ENCODE measurements at places on chromosomes 2 and 18.

DNA sequence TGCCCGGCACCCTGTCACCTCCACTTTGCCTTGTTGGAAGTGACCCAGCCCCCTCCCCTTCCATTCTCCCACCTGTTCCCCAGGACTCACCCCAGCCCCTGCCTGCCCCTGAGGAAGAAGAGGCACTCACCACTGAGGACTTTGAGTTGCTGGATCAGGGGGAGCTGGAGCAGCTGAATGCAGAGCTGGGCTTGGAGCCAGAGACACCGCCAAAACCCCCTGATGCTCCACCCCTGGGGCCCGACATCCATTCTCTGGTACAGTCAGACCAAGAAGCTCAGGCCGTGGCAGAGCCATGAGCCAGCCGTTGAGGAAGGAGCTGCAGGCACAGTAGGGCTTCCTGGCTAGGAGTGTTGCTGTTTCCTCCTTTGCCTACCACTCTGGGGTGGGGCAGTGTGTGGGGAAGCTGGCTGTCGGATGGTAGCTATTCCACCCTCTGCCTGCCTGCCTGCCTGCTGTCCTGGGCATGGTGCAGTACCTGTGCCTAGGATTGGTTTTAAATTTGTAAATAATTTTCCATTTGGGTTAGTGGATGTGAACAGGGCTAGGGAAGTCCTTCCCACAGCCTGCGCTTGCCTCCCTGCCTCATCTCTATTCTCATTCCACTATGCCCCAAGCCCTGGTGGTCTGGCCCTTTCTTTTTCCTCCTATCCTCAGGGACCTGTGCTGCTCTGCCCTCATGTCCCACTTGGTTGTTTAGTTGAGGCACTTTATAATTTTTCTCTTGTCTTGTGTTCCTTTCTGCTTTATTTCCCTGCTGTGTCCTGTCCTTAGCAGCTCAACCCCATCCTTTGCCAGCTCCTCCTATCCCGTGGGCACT, 4.5 kb downstream of the RETREG2 start:
- DNase-seq: no peak

GRCh38 chr2:26852405-26853306, 4.7 kb downstream of the DPYSL5 start:
- DNase-seq: no peak

DNA sequence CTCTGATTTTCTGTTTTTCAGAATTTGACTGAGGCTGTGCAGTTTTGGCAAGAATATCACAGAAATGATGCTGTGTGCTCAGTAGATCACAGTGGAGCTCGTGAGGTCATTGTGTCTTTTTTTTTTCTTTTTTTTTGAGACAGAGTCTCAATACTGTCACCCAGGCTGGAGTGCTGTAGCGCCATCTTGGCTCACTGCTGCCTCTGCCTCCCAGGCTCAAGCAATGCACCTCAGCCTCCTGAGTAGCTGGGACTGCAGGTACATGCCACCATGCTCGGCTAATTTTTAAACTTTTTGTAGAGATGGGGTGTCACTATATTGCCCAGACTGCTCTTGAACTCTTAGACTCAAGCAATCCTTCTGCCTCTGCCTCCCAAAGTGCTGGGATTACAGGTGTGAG, 203.6 kb downstream of the NCKAP5 start:
- DNase-seq: no peak

DNA sequence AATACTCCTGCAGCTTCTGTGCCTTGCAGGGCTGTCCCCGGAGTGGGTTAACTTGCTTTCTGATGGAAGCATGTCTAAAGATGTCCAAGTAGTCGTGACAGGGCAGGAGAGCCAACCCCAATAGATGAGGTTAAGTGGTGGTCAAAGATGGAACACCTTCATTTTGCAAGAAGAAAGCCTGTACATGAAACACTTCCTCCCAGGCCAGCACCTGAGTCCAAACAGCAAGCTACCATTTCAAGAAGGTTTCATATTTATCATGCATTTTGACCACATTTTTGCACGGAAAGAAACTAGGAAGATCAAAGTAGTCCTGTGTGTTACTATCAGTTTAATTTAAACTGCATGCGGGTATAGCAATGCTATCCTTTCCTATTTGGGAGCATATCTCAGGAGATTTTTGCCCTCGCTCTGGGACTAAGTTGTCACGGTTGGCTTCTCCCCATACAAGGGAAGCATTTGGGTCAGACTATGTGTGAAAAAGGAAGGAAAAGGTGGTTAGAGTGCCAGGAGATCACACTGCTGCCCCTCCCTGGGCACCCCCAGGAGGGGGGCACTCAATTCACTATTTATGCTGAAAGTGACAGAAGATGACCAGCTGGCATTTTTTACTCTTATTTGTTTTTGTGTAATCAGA, 187.6 kb downstream of the ZNF521 start:
- no peak for DNase-seq

DNA sequence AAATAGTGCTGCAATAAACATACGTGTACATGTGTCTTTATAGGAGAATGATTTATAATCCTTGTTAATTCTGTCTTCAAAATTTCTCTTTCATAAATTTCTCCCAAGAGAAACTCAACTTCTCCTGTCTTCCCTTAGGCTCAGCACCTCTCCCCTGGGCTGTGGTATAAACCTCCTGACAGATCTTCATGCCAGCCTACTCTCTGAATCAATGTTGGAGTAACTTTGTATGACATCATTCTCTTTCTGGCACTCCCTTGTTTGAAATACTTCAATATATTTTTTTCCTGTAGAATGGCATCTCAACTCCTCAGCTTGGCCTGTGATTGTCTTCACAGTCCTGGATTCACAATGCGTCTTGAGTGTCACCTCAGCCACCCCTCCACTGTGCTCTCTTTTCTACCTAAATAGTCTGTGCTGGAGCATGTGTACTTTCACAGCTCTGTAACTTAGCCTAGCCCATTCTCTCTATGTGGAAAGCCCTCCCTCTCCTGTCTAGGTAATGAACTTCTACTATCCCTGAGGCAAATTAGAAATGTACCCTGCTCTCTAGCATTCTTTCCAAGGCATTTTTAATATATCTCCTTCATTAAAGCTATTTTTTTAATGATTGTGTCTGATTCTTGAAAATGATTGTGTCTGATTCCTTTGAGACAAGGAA, 649.9 kb upstream of the FANCL start:
- DNase-seq: no peak

DNA sequence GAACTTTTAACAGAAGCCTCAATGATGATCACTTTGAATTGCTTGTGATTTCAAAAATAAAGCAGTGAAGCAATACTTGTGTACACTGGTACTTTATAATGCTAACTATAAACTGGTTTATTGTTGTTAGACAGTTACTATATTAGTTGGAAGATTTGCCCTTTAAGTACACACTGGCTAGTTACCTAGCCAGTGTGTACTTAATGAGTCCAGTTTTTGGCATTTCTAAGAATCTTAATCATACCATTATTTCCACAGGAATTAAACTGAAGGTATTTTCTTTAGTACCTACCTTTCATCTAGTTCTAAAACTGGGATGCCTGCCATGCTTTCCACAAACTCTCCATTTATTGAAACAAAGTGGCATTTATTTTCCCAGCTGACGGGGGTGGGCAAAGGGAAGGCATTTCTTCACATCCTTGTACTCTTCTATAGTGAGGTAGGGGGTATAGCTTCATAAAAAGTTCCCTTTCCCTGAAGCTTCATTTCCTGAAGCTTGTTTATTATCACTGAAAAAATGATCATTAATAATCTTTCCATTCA, 49.9 kb downstream of the UGP2 start:
- no peak for DNase-seq

DNA sequence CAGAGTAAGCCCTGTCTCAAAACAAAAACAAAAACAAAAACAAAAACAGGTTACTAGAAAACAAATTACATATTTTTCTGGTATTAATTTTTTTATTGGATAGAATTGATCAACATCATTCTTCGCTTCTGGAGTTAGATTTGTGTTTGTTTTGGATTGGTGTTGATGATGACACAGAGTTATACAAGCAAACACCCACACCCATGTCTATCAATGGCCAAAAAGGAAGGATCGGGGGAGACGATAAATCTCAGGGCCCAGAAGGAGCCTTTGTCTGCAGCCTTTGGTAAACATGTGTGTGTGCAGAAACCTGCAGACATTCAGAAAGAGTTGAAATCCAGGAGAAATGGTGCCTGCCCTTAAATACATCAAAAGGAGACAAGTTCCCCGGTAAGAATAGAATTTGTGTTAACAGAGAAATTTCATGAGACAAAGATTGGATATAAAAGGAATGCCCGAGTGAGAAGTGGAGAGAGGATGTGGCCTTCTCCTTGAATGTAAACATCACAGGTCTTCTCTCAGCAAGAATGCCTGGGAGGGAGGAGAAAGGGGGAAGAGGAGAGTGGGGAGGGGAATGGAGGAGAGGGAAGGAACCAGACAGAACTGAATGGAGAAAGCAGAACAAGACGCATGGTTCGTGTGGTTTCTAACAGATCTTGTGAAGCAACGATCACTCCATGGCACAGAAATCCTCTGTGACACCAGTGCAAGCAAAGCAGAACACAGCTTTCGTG, 40.4 kb upstream of the TMEM178A start:
- no peak for DNase-seq

DNA sequence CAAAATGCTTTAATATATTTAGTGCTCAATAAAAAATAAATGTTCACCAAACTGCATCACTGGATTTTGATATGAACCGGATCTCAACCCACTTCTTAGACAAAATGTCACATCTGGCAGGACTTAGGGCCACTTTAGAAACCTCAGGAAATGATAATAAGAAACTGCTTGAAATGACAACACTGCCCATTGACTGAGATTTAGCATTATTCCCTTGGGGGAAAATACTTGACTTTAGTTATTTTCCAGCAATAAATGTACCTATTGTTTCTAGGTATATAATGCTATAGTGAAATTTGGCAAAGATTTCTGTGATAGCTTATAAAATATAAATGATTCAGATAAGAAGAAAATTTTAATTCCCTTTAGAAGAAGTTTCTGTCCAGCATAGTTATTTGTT, 195.1 kb downstream of the ICOS start:
- no peak for DNase-seq

DNA sequence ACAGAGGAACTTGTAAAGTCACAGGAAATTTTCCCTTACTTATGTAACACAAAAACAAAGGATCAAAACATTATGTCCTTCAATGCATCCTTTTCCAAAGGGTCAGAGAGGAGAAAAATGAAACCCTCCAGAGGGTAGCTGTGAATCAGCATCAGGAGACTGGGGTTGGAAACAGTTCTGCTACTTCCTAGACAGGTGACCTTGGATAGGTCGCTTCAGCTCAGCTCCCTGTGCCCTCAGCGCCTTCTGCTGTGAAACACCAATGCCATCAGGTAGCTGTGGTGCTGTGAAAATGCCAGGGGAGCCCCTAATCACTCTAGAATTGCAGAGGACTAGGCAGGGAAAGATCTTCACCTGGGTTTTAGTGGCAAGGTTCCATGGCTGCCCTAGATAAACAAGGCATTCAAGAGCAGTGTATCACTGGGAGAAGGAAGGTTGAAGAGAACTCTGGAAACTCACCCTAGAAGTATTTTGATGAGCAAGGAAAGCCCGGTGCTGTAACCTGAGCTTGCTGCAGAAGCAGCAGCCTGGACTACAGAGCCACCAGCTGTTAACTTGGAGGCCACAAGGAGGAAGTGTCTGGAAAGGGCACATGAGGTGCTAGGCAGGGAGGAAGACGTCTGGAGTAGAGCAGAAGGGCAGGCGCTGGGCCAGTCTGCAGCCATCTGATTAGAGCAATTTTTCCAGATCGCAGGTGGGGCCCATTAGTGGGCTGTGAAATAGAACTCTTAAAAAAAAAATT, 100.7 kb upstream of the MCFD2 start:
- peak; percentile 30 for DNase-seq

DNA sequence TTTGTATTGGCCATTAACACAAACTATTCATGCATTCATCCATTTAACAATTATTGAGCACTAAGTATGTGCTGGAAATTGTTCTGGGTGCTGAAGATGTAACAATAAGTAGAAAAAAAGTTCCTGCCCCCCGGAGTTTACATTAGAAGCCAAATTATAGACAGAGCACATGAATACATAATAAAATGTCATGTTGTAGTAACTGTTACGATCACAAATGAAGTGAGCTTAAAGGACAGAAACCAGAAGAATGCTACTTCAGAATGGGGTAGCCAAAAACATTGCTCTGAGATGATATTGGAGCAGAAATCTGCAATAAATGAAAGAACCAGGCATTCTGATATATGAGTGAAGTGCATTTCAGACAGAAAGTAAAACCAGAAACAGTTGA, 256.0 kb upstream of the SETBP1 start:
- no peak for DNase-seq

- DNase-seq: no peak
Measured at GRCh38 chr2:16049406-16049805, 109.1 kb downstream of the MYCN start.

DNA sequence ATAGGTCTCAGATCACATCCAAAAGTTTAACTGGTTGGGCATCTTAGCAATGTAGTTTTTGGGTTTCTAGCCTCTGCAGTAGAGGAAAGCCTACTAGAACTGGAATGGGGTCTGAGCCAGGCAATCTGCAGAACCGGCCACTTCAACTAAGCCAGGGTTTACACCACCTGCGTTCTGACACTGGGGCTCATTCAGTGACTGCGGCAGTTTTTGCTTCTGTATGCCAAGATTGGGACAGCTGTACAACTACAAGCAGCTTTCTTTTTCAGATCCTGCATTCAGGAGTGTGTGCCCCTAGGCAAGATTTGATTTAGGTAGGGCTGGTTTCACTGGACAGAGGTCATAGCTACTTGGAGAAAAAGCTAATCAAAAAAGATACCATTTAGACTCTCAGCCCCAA, 43.7 kb upstream of the IGFBP5 start:
- DNase-seq: no peak

- DNase-seq: no peak
Measured at GRCh38 chr2:17522303-17522702, 4.1 kb upstream of the RAD51AP2 start.

GRCh38 chr2:62234755-62235655, 39.1 kb downstream of the B3GNT2 start:
- no peak for DNase-seq

- DNase-seq: no peak
Measured at GRCh38 chr2:11122380-11122779, 32.9 kb upstream of the SLC66A3 start.

DNA sequence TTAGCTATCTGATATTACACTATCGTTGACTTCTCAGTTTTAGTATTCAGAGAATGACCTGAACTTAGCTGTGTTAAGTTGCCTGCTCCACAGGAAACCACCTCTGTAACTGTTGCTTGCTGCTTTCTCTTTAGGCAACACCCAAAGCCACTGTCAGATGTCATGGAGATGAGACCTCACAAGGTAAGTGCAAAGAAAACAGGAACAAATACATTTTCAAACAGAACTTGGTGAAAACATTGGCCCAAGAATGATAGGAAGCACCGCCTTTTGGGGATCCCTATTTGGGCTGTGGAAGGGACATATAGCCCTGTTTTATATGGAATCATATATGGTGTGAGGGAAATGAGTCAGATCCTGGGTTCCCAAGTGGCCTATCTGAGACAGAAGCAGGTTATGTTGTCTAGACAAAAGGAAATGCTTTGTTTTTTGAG, 143.4 kb downstream of the UBE2E3 start:
- DNase-seq: peak; percentile 88

GRCh38 chr2:7697052-7697451, 779.8 kb downstream of the RNF144A start:
- DNase-seq: no peak

GRCh38 chr2:176614049-176614448, 344.8 kb downstream of the MTX2 start:
- DNase-seq: no peak

GRCh38 chr18:63236921-63237846, 82.4 kb downstream of the BCL2 start:
- no peak for DNase-seq

- no peak for DNase-seq
Measured at GRCh38 chr2:85259879-85260278, 67.9 kb downstream of the TGOLN2 start.

GRCh38 chr2:179048099-179048498, 1.8 kb downstream of the CCDC141 start:
- no peak for DNase-seq

GRCh38 chr2:149928011-149928410, 340.4 kb upstream of the MMADHC start:
- no peak for DNase-seq
